ENCODE measurements at places on chromosomes 1 and 21. TPM values are rescaled to one million over a fixed set of nuclear protein-coding genes. Genes with fewer than 3 reads are reported as not detected.

The RHD gene
- total RNA-seq, result not detected

DNA sequence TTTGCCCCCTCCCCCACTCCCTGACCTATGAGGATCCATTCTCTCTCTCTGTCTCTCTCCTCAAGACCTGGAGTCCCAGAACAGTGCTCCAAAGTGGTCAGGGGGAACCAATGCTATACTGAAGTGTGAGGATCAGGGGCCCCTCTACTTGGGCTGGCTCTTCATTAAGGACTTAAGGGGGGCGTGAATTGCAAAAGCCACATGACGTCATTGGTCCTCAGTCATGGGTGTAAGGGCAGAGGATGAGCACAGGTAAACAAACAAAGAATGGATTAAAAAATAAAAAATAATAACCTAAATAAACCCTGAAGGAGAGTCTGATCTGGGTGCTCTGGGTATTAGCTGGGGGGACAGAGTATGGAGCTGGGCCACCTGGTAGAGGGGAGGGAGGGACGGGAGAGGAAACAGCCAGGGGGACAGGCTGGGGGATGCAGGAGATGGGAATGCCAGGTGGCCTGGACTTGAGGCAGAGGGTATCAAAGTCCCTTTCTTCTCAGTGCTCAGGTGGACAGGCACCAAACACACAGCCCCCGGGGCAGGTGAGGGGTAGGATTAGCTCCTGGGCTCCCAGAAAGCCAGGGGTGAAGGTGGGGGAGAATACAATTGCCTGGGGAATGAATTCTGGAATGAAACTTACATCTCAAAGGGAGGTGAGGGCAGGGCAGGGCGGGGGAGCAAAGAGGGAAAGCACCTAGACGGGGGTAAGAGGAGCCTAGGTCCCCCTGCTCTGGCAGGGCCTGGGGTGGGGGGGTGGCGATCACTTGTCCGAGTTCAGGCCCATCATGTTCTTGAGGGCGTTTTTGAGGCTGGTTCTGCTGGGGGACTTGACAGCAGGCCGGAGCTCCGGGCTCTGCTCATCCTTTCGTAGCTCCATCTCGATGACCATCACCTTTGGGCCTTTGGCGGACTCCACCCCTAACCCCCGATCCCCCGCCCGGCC lies 4.6 kb downstream of the MPZ start:
- no peak for DNase-seq

The FCRL5 gene
- total RNA-seq, result 0.33 TPM

The HTR6 gene
- not detected for total RNA-seq

The S100A8 gene
- not detected for total RNA-seq

DNA sequence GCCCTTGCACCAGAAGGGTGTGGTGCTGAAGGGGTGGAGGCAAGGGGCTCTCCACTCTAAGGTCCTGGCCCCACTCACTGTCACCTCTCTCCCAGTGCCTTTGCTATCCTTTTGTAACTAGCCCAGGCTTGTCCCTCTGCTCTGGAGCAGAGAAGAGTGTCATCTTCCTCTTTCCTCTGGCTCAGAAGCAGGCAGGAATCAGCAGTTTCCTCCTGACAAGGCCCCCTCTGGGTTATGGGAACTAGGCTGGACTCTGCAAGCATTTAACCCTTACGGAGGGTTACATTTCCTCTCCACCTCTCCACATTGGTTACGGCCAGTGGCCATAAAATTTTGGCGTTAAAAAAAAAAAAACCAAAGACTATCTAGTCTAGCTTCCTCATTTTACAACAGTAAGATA lies 30.4 kb downstream of the PLXNA2 start:
- DNase-seq, result no peak

Data from body of pancreas (tissue), 4 donors.